ENCODE measurements at places on chromosomes 12 and 14.

- H3K4me3 ChIP-seq = no peak overlapping the region
- no peaks in the 10 kb centered on the region for H3K36me3 ChIP-seq
- H3K4me1 ChIP-seq = no peaks in the 10 kb centered on the region
- no peak for DNase-seq
Observed at GRCh38 chr12:114238808-114239207, 167.1 kb downstream of the TBX5 start.

GRCh38 chr12:108315486-108316105 lies 23.5 kb downstream of the CMKLR1 start:
- no peak overlapping the region for H3K27ac ChIP-seq
- H3K27me3 ChIP-seq = no peaks in the 10 kb centered on the region
- no peak overlapping the region for H3K4me3 ChIP-seq
- H3K36me3 ChIP-seq = no peaks in the 10 kb centered on the region
- peaks cover 10% of the 10 kb centered on the region for H3K4me1 ChIP-seq
- DNase-seq = no peak

DNA sequence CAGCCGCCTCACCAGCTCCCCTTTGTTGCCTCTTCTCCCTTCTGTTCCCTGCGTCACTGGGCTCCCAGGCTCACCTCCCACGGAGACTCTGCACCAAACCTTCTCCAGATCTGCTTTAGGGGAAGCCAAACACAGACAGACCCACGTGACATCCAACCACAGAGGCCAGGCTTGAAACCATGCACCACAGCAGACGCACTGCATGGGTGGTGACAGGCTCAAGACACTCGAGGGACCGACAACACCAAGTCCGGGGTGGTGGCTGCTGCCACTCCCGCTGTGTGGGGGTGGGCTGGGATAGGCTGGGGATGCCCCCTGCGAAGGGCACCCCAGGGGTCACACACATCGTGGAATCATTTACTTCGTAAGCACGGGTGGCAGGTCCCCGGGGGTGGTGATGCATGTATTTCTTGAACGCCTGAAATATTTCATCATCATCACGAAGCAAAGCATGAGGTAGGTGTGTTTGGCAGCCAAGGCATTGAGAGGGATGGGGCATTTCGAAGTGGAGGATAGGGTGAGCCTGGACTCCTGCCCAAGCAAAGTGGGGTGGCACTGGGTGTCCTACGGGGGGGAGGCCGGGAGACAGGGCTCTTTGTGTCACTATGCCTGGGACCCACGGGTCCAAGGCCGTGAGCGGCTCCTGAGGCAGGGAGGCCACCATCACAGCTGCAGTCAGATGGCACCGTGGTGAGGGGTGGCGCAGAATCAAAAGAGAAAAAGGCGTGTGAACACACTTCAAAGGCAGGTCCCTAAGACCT lies 66.8 kb upstream of the RFLNA start:
- H3K27me3 ChIP-seq = peaks cover 33% of the 10 kb centered on the region
- DNase-seq = no peak
- H3K4me1 ChIP-seq = peaks cover 11% of the 10 kb centered on the region
- H3K36me3 ChIP-seq = no peaks in the 10 kb centered on the region
- H3K4me3 ChIP-seq = no peak overlapping the region

- H3K4me3 ChIP-seq = no peak overlapping the region
- no peaks in the 10 kb centered on the region for H3K27me3 ChIP-seq
- H3K27ac ChIP-seq = peak overlapping the region; percentile 5
- H3K4me1 ChIP-seq = peaks cover 67% of the 10 kb centered on the region
Observed at GRCh38 chr14:96803958-96804357, 6.8 kb downstream of the VRK1 start.

GRCh38 chr12:49200919-49201594 lies 12.2 kb upstream of the TUBA1A start:
- peaks cover 13% of the 10 kb centered on the region for H3K4me1 ChIP-seq
- DNase-seq = no peak
- H3K4me3 ChIP-seq = no peak overlapping the region
